ENCODE measurements at places on chromosomes 4 and X. TPM values are rescaled to one million over a fixed set of nuclear protein-coding genes. Genes with fewer than 3 reads are reported as not detected.

KCND1 gene
- 1.4 TPM for total RNA-seq

CFP gene
- total RNA-seq, result not detected

RASL11B gene
- 4.8 TPM for total RNA-seq

CLDN34 gene
- total RNA-seq, result not detected

TMEM271 gene
- total RNA-seq, result not detected

FABP2 gene
- not detected for total RNA-seq

SH3D19 gene
- 59.5 TPM for total RNA-seq

HMX1 gene
- total RNA-seq, result 0.58 TPM

MND1 gene
- 12.7 TPM for total RNA-seq

TBC1D9 gene
- 16.1 TPM for total RNA-seq

MID1 gene
- total RNA-seq, result 7.2 TPM

PF4V1 gene
- 1.6 TPM for total RNA-seq

TLL1 gene
- under 0.01 TPM for total RNA-seq

CT45A1 gene
- total RNA-seq, result not detected

HOPX gene
- 5.5 TPM for total RNA-seq

C4orf33 gene
- 10.5 TPM for total RNA-seq

All from myometrial cell (primary cell).